Activated naive CD8-positive, alpha-beta T cell treated with anti-CD3 and anti-CD28 coated beads, Interleukin-2, amount 50 U/mL, for 24 hours (primary cell): ENCODE measurements at places on chromosomes 6 and 20.

- no peak for DNase-seq
- no peaks in the 10 kb centered on the region for H3K4me1 ChIP-seq
- no peaks in the 10 kb centered on the region for H3K27me3 ChIP-seq
Observed at GRCh38 chr6:82196161-82196560, 51.4 kb downstream of the IBTK start.

GRCh38 chr6:26553264-26553634 lies 15.1 kb downstream of the HMGN4 start:
- peaks cover 2% of the 10 kb centered on the region for H3K27me3 ChIP-seq
- H3K36me3 ChIP-seq, result no peaks in the 10 kb centered on the region
- H3K4me1 ChIP-seq, result peaks cover 32% of the 10 kb centered on the region
- H3K27ac ChIP-seq, result no peak overlapping the region
- DNase-seq, result peak; percentile 82

DNA sequence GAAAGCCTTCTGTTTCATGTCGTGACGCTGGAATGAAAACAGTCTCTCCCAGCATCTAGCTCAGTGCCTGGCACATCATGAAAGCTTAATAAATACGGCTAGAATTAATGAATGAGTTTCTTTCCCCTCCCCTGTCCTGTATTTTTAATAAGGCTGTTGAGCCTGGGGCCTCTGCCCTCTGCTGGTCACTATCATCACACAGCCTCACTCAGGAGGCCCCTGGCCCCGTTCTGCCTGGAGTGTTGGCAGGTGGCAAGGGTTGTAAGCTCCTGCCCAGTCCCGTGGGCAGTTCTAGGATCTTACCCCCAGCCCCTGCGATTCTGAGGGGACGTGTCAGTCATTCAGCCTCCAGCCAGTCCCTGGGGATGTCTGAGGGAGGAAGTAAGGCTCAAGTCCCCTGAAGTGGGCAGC lies 41.4 kb downstream of the PHACTR3 start:
- H3K36me3 ChIP-seq, result no peaks in the 10 kb centered on the region
- no peak overlapping the region for H3K27ac ChIP-seq
- DNase-seq, result no peak
- no peak overlapping the region for H3K4me3 ChIP-seq
- no peaks in the 10 kb centered on the region for H3K4me1 ChIP-seq

- no peaks in the 10 kb centered on the region for H3K36me3 ChIP-seq
- peaks cover 3% of the 10 kb centered on the region for H3K4me1 ChIP-seq
- H3K4me3 ChIP-seq, result no peak overlapping the region
- H3K27ac ChIP-seq, result no peak overlapping the region
- DNase-seq, result no peak
- H3K27me3 ChIP-seq, result peaks cover 54% of the 10 kb centered on the region
Observed at GRCh38 chr6:166307082-166308032, 835 bp downstream of the PRR18 start.

DNA sequence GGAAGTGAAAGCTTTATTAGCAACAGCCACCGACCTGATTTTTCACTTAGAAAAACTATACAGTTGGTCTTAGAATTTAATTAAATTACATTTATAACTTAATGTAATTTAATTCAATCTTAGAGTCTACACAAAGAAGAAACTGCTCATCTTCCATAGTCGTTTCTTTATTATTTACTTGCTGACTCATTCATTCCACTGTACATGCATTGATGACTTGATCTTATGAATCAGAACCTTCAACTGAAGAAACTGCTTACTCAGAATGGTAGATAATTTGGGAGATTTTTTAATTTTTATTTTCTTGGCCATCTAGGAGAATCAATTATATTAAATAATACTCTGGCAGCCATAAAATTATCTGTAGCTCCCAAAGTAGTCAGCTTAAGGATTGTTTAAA lies 1021.6 kb upstream of the FLRT3 start:
- DNase-seq, result no peak
- H3K27ac ChIP-seq, result no peak overlapping the region
- no peaks in the 10 kb centered on the region for H3K27me3 ChIP-seq
- H3K4me1 ChIP-seq, result no peaks in the 10 kb centered on the region
- H3K4me3 ChIP-seq, result no peak overlapping the region

- no peak overlapping the region for H3K4me3 ChIP-seq
- peaks cover 26% of the 10 kb centered on the region for H3K4me1 ChIP-seq
- no peak for DNase-seq
- peaks cover 32% of the 10 kb centered on the region for H3K36me3 ChIP-seq
- H3K27me3 ChIP-seq, result no peaks in the 10 kb centered on the region
- H3K27ac ChIP-seq, result no peak overlapping the region
Observed at GRCh38 chr6:89843070-89843469, 13.4 kb downstream of the CASP8AP2 start.
